ENCODE measurements at places on chromosomes 5 and 9.
A peak's percentile ranks its signal among the peaks of the same experiment; 100 is the strongest.

GRCh38 chr5:154770111-154770510 is 14.9 kb downstream of the LARP1 start:
- no peak for DNase-seq

- DNase-seq = no peak
Observed at GRCh38 chr5:129096382-129096991, 1.9 kb downstream of the ISOC1 start.

- peak; percentile 9 for DNase-seq
Observed at GRCh38 chr9:75148561-75148960, 60.2 kb downstream of the OSTF1 start.

DNA sequence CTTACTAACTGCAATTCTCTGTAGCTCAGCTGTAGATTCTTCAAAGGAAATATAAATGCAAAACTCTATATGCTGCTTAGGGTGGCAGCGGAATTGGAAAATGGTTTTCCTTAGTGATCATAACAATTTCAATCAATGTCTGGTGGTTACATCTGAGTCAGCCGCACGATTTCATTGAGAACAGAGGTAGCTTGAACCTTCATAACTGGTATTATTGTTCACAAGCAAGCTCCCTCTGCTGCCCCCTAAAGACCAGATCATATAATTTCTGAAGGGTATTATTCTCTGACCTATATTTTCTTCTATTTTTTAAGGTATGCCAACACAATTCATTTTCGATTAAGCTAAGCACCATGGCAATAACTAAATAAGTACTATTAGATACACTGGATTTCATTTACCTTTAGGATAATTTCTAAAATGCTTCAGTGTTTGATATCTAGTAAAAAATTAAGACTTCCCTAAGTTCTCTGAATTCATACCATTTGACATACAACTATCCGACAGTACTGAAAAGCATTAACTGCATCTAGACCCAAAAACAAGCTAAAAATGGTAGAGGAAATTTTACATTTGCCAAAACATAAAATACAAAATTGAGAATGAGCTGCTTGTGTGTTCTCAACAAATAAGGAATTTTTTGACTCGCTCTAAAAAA is 181.1 kb upstream of the SPEF2 start:
- peak; percentile 67 for DNase-seq

- DNase-seq = no peak
Observed at GRCh38 chr9:134670851-134671281, 29.3 kb downstream of the COL5A1 start.

DNA sequence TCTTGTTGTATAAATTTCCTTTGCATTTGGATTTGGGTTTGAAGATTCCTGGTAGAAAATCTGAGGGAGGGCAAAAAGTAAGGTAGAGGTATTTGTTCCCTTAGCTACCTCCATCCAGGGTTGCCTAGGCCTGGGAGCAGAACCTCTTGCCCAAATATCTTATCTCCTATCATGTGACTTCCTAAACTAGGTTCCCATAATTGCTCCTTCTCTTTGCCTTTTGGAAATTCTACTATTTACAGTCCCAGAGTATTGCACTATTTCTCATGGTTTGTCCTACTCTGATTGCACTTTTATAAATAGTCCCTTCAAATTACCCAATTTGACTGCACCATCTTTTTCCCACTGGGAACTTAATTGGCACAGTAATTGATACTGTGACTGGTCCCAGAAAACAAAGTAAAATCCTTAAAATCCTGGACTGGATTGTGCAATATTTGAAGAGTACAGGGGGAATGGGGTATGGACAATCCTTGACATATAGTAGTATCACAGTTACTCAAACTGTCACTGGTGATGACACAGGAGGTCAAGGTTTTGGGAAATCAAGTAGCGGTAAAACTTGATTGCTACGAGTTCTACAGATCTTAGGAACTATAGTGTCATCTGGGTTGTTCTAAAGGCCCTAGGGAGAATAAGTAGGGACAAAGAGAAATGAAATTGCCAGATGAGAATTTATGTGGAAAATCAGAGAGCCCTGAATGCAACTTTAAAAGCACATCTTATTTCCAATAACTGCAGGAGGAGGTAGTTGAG is 31.5 kb upstream of the TMED7 start:
- DNase-seq = no peak

- peak; percentile 39 for DNase-seq
Observed at GRCh38 chr5:9545992-9546851, at the start of gene SEMA5A. SEMA5A (minus strand) TSS chr5:9546075; CDS start chr5:9379946, 166,129 bp downstream.

GRCh38 chr5:52277101-52277500 is 510.6 kb upstream of the ITGA1 start:
- DNase-seq = no peak

GRCh38 chr5:124725040-124725434 is 21.4 kb downstream of the ZNF608 start:
- DNase-seq = no peak
